ENCODE measurements at places on chromosomes 4 and X. TPM values are rescaled to one million over a fixed set of nuclear protein-coding genes. Genes with fewer than 3 reads are reported as not detected.

ATP2B3 gene
- polyA plus RNA-seq: 0.17 TPM

STEEP1 gene
- polyA plus RNA-seq: 32.3 TPM

GABRQ gene
- polyA plus RNA-seq: 1.2 TPM

NLGN3 gene
- 4.0 TPM for polyA plus RNA-seq

AFF2 gene
- 5.3 TPM for polyA plus RNA-seq

F11 gene
- polyA plus RNA-seq: 1.9 TPM

FDCSP gene
- polyA plus RNA-seq: 0.82 TPM

NXF2 gene
- polyA plus RNA-seq: 0.26 TPM

SORBS2 gene
- polyA plus RNA-seq: 86.9 TPM

LGI2 gene
- 33.9 TPM for polyA plus RNA-seq

STARD8 gene
- polyA plus RNA-seq: 21.3 TPM

GATB gene
- polyA plus RNA-seq: 34.8 TPM

SMPX gene
- polyA plus RNA-seq: not detected

DRP2 gene
- polyA plus RNA-seq: 1.6 TPM

JAKMIP1 gene
- polyA plus RNA-seq: 0.09 TPM

MAGEA8 gene
- polyA plus RNA-seq: 0.61 TPM

XK gene
- 1.1 TPM for polyA plus RNA-seq

AWAT2 gene
- polyA plus RNA-seq: not detected

GASK1B gene
- 37.4 TPM for polyA plus RNA-seq

DRD5 gene
- 0.81 TPM for polyA plus RNA-seq

TMEM47 gene
- polyA plus RNA-seq: 32.8 TPM

SSX2 gene
- not detected for polyA plus RNA-seq

PLP1 gene
- 5.0 TPM for polyA plus RNA-seq

ANKRD17 gene
- 71.5 TPM for polyA plus RNA-seq

NHS gene
- polyA plus RNA-seq: 29.2 TPM

ASB12 gene
- 0.39 TPM for polyA plus RNA-seq

TMPRSS11B gene
- polyA plus RNA-seq: 0.11 TPM

ATP1B4 gene
- not detected for polyA plus RNA-seq

MAGEA9B gene
- not detected for polyA plus RNA-seq

NLGN4X gene
- 13.0 TPM for polyA plus RNA-seq

ATP5ME gene
- 363 TPM for polyA plus RNA-seq

LANCL3 gene
- 0.29 TPM for polyA plus RNA-seq

MEPE gene
- not detected for polyA plus RNA-seq

BTK gene
- polyA plus RNA-seq: 4.0 TPM

SH3RF1 gene
- polyA plus RNA-seq: 31.3 TPM

CSN1S1 gene
- not detected for polyA plus RNA-seq

SERTM2 gene
- polyA plus RNA-seq: not detected

Measured in renal cortex interstitium (tissue), 15 donors.